ENCODE measurements at places on chromosomes 11 and 22.

- DNase-seq = no peak
Observed at GRCh38 chr22:24952837-24953383, 394 bp downstream of the KIAA1671 start.

GRCh38 chr11:125941619-125942611 lies 3.9 kb upstream of the VSIG10L2 start:
- peak; percentile 54 for DNase-seq

DNA sequence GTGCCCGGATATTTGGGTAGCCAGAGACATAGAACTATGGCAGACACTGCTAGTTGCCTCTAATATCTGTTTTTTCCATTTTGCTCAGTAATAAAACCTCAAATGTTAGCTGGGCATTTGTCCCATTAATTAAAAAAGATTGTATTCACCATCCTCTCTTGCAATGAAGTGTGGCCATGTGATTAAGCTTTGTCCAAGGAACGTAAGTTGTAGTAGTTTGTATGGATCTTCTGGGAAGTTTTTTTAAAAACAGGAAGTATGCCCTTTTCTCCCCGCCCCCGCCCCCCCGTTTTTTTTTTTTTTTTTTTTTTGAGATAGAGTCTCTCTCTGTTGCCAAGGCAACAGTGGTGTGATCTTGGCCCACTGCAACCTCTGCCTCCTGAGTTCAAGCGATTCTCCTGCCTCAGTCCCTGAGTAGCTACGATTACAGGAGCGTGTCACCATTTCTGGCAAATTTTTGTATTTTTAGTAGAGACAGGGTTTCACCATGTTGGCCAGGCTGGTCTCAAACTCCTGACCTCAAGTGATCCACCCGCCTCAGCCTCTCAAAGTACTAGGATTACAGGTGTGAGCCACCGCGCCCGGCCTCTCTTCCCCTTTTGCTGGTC lies 1.7 kb upstream of the TMEM135 start:
- DNase-seq = no peak

- no peak for DNase-seq
Observed at GRCh38 chr22:37333724-37334460, 51.6 kb downstream of the CYTH4 start.

DNA sequence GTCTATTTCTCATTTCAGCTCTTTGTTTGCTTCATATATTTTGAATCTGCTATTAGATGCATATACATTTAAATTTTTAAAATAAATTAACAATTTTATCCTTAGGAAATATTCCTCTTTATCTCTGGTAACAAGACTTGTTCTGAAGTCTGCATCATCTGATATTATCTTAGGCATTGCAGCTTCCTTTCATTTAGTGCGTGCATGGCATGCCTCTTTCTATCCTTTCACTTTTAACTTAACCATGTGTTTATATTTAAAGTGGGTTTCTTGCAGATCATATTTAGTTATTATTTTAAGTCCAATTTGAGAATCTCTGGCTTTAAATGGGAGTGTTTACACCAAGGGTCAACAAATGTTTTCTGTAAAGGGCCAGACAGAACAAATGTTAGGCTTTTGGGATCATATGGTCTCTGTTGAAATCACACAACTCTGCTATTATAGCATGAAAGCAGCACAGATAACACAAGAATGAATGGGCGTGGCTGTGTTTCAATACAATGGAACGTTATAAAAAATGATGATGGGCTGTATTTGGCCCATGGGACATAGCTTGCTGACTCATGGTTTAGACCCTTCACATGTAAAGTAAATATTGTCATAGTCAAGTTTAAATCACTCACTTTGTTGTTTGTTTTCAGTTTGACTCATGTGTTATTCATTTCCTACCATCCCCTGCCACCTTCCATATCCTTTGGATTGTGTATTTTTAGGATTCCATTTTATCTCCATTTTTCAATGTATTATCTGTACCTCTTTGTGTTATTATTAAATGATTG lies 83.9 kb upstream of the SNX19 start:
- DNase-seq = no peak

- DNase-seq = no peak
Observed at GRCh38 chr11:33207408-33207985, 46.2 kb upstream of the CSTF3 start.

DNA sequence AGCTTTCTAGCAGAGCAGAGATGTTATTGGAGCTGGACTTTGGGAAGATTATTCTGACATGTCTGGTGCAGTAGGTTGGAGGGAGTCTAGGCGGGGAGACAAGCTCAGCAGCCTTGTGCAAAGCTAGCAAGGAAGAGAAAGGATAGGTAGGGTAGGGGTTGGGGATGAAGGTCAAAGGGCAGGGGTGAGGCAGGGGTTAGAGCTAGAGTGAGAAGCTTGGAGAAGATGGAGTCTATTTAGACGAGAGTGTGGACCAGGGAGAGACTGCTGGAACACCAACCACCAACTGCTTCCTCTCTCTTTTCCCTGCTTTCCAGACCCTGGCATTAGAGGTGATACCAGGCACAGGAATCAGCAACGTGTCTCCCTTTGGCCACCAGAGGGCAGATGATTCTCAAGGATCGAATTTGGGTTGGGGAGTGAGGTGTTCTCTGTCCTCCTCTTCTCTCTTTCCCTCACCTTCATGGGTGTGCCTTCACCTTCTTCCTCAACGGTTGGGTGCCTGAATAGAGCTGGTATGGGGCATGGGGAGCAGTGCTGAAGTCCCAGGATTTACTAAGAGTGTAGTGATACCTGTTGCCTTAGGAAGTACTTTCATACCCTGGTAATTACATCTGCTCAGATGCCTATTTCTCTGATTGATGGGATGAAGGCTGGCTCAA lies 1.8 kb upstream of the MARK2 start:
- DNase-seq = peak; percentile 72

- DNase-seq = no peak
Observed at GRCh38 chr11:110337570-110338193, 41.3 kb upstream of the RDX start.

GRCh38 chr11:6620636-6621035 lies 1.4 kb upstream of the TPP1 start:
- no peak for DNase-seq

DNA sequence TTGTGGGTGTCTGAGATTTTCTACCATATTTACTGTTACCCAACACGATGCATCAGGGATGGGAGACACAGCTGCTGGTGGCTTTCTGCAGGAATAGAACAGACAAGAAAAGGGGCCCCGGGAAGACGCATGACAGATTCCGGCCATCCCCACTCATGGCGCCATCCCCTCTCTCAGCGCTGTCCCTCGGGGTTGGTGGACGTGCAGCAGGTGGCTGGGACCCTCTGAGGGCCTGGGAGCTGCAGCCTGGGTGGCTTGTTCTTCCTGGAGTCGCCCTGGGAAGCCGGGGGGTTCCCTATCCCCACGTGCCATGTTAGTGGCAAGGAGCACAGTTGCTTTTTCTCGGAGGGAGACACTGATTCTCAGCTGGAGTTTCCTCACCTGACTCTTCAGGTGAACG lies 1123.3 kb downstream of the BRD1 start:
- peak; percentile 1 for DNase-seq

- DNase-seq = no peak
Observed at GRCh38 chr22:37067428-37067827, 15.9 kb downstream of the KCTD17 start.

- DNase-seq = no peak
Observed at GRCh38 chr11:106748059-106748458, 270.2 kb downstream of the GUCY1A2 start.

DNA sequence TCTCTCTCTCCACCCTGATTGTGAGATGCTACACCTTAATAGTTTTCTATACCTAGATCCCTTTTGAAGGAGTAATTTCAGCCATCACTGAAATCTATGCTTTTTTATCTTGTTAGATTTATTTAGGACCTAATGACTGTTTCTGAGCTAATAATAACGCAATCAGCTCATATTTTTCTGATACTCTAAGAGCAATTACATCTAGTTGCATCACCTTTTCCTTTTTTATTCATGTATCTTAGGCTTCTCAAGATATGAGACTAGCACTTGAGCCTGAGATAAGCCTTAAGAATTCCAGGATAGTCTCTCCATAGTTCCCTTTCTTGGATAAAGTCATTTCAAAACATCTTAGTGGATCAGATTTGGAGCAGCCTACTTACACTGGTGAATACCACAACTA lies 25.1 kb upstream of the CAVIN3 start:
- no peak for DNase-seq

DNA sequence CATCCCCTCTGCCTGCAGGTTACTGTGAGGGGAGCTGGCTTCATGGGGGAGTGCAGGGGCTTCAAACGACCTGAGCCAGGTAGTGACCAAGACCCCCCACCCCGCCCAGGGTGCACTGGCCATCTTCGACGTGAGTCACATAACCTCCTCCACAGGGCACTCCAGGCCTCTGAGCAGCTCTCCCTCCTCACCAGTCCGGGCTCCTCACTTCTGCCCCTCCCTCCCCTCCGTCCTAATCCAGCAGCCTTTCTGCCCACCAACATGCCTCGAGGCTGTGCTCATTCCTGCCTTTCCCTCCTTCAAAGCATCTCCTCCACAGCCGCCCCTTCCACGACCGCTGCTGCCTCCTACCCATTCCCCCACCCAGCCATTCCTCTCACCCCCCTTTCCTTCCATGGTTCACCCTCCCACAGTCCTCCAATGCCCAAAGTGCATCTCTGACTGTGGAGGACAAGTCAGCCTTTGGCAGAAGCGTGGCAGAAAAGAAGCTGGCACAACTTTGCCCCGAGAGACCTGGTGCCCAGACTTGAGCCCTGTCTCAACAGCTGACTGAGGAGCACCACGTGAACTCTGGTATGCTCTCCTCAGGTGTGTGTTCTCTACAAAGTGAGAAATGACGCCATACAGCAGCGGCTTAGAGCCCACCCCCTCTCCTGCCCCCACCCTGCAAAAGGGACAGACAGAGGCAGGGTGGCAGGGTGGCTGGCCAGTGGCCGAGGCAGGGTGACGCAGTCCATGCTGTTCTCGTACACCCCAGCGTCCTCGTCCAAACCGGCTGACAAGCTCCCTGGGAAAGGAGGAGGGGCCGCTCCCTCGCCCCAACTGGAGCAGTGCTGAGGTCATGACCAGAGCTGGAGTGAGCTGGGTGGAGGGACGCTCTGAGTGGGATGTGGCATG lies 30.4 kb downstream of the OPCML start:
- no peak for DNase-seq

GRCh38 chr22:22386602-22387385 lies 121.7 kb downstream of the ZNF280B start:
- DNase-seq = no peak

DNA sequence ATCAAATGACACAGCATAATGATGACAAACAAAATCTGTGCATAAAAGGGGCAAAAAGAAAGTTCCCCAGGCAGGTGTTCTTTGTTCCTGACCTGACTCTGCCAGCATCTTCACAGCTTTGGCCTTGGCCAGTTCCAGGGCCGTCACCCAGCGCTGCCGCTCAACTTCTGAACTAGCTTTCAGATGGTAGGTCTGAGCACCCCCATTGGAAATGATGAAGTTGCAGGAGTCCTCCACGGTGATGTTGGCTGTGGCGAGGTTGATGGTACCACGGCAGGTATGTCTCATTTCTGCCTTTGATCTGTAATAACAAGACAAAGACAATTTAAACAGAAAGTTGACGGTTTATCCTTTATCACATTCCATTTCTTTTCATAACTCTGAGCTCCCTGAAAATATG lies 5.3 kb downstream of the OSBP start:
- DNase-seq = peak; percentile 17

GRCh38 chr11:119747868-119748660 lies 19.1 kb upstream of the NECTIN1 start:
- DNase-seq = no peak

GRCh38 chr11:124623861-124624525 lies 1.3 kb downstream of the TBRG1 start:
- no peak for DNase-seq

GRCh38 chr11:82898241-82898640 lies 2.0 kb downstream of the PRCP start:
- DNase-seq = no peak

GRCh38 chr11:130512662-130513061 lies 64.2 kb downstream of the ADAMTS15 start:
- no peak for DNase-seq

All from activated naive CD4-positive, alpha-beta T cell treated with anti-CD3 and anti-CD28 coated beads, Interleukin-2, amount 50 U/mL, for 16 hours (primary cell).